ENCODE measurements at places on chromosomes 7 and 10.
A peak's percentile ranks its signal among the peaks of the same experiment; 100 is the strongest.

- no peak for DNase-seq
Measured at GRCh38 chr7:27079234-27079975, 16.4 kb downstream of the HOXA1 start.

DNA sequence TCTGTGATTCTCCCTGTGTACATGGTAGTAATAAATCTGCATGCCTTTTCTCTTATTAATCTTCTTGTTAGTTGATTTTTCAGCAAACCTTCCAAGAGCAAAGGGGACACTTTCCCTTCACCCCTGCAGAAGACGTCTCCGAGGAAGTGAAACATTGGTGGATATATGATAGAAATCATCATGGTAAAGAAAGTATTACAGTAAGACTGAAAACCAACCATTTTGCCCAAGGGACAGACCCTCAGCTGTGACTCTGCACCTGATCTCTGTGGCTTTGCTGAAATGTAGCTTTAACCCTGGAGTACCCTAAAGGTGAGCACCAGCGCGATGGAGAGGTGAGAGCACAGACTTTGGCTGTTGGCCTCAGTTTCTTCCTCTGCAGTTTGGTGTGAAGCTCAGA, 32.8 kb upstream of the MYO3A start:
- DNase-seq, result no peak

- DNase-seq, result no peak
Measured at GRCh38 chr10:131427901-131428300, 116.4 kb upstream of the TCERG1L start.

DNA sequence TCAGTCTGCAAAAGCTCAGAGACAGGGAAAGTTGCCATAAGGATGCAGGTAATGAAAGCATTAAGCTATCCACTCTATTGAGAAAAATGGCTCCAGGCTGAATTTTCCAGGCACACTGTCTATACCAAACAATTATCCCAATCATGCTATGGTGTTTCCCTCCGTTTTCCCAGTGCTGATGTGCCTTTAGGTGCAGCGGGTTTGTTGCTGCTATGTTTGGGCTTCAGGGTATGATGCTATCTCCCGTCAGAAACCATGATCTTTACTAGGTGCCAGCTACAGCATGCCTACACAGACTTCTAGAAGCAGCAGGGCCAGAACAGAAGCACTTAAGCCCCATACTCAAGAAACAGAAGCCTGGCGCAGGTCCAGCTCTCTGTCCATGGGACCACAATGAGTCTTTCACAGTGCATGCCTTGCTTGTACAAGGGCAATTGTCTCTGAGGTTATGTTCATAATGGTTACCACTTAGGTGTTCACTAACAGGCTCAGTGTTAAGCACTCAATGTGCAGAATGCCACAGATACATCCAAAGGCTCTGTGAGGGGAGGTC, 19.4 kb downstream of the STEAP1B start:
- no peak for DNase-seq

DNA sequence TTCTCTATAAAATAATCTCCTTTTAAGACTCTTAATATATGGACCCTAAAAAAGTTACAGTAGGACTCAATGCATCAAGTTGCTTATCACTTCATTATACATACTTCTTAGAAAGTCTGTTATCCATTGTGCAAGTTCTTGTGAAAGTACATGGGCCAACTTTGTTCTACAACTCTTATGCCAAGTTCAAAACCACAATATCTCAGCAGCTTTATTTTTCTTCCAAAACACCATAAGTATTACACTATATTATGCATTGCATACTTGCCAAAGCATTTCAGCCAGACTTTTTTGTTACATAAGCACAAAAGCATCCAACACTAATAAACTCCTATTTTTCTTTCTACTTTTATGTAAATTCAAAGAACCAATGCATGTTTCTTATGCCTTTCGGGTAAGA, 94.4 kb downstream of the AHR start:
- no peak for DNase-seq

GRCh38 chr10:89531359-89531758, 4.0 kb downstream of the SLC16A12 start:
- no peak for DNase-seq

GRCh38 chr7:66099551-66100407, 14.9 kb upstream of the CRCP start:
- peak; percentile 31 for DNase-seq

DNA sequence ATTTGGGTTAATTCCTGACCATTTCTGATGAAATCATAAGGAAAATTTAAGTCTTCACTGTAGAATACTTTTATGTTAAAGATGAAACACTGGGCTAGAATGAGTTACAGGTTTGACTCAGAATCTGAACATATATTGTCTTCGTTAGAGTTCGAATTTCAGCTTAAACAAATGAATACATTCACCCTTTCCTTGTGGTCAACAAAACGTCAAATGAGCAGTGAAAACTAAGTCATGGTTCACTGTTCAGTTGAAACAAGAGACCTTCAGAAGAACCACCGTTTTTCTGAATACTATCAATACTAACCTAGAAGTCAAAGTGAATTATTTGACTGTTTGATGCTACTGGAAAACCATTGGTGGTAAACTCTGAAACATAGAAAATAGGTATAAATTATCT, 235.2 kb upstream of the ZWINT start:
- no peak for DNase-seq

Measured in thymus (tissue), 14 donors.